ENCODE measurements at places on chromosomes 6 and 20. TPM values are rescaled to one million over a fixed set of nuclear protein-coding genes. Genes with fewer than 3 reads are reported as not detected.

BANF2 gene
- not detected for total RNA-seq

DNA sequence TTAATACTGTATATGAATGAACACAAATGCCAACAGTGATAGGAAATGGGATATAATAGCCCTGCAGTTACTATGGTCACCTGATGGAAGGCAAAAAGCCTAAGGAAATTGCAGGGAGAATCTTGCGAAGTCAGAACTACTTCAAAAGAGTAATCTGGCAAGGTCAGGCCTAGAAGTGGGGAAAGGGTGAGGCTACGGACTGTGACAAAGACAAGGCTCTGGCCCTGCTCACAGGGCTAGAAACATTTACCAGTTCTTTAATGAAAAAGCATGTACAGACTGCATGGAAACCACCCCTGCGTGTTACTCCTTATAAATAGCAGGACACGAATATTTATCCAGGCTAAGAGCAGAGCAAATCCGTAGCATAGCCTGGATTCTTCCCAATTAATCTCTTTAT is 52.5 kb upstream of the HECA start:
- no peak overlapping the region for H3K4me3 ChIP-seq
- no peaks in the 10 kb centered on the region for H3K27me3 ChIP-seq
- DNase-seq = no peak
- no peak overlapping the region for H3K27ac ChIP-seq
- H3K36me3 ChIP-seq = no peaks in the 10 kb centered on the region
- no peaks in the 10 kb centered on the region for H3K4me1 ChIP-seq

MRPL18 gene
- total RNA-seq = 53.8 TPM

DNA sequence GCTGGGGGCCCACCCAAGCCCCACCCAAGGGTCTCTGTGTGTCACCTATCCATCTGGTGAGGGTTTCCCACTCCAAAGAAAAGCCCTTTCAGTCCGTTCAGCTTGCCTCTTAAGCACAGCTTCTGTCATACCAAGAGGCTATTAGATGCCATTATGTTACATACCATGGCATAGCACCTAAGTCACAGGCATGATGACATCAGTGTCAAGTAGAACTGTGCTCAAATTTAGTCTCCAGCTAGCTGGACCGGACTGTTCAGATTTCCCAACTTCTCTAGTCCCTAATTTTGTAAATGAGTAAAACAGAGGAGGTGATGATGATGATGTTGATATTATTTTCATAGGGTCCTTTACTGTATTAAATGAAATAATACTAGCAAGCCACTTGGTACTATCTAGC is 19.2 kb upstream of the PLEKHG1 start:
- H3K4me1 ChIP-seq = no peaks in the 10 kb centered on the region
- H3K4me3 ChIP-seq = no peak overlapping the region
- no peak overlapping the region for H3K27ac ChIP-seq
- no peaks in the 10 kb centered on the region for H3K36me3 ChIP-seq
- DNase-seq = no peak

DNA sequence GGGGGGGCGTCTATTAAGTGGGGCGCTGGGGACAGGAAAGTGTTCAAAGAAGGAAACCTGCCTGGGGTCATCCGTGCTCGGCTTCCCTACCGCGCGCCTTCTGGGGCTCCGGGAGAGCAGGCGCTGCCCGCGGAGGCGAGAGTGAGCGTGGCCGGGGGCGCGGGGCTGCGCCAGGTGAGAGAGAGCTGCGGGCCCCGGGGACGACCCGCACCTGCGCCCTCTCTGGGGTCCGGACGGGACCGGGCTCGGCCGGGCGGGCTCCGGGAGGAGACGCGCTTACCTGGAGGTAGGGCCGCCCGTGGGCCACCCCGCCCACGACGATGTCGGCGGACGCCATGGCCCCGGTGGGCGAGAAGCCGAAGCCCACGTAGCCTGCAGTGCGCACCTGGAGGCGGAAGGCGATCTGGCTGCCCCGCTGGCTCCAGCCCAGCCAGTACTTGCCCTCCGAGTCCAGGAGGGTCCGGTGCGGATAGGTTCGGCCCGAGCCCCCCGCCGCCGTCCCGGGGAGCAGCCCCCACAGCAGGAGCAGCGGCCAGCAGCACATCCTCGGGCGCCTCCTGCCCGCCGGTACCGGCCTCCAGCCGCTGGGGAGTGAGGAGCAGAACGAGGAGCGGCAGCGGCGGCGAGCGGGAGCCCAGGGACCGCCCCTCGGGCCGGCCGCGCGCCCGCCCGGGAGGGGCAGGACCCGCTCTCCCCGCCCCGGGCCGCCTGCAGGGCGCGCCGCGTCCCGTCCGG is at the start of gene MOXD1:
Gene MOXD1 (minus strand): TSS at position 593 of the 735 bp plus-strand sequence. CDS start 49 bp downstream, at position 544.
- peak; percentile 47 for DNase-seq
- no peaks in the 10 kb centered on the region for H3K4me1 ChIP-seq
- no peaks in the 10 kb centered on the region for H3K36me3 ChIP-seq

- no peak overlapping the region for H3K4me3 ChIP-seq
- no peaks in the 10 kb centered on the region for H3K36me3 ChIP-seq
- H3K27ac ChIP-seq = no peak overlapping the region
- no peaks in the 10 kb centered on the region for H3K27me3 ChIP-seq
Measured at GRCh38 chr6:251920-252319, 40.4 kb upstream of the DUSP22 start.

NKAPL gene
- 2.1 TPM for total RNA-seq

DNA sequence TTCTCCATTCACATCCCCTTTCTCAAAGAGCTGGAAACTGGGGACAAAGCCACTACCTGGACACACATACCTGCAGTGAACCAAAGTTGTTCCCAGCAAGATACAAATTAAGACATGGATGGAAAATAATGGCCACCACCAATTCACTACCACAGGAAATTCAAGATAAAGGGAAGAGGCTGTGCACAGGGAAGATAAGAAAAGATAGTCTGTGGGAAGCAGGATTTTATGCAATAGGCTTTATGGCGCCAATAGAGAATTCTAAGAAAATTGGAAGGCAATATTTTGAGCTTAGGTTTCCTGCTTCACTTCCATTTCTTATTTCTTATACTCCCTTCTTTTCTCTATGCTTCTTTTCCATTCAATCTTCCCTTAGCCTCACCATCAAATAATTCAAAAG is 9.9 kb downstream of the GPX6 start:
- H3K4me1 ChIP-seq = no peaks in the 10 kb centered on the region

- no peaks in the 10 kb centered on the region for H3K36me3 ChIP-seq
- DNase-seq = no peak
- no peak overlapping the region for H3K4me3 ChIP-seq
- no peaks in the 10 kb centered on the region for H3K27me3 ChIP-seq
Measured at GRCh38 chr6:132490478-132491204, 22.3 kb downstream of the STX7 start.

DNA sequence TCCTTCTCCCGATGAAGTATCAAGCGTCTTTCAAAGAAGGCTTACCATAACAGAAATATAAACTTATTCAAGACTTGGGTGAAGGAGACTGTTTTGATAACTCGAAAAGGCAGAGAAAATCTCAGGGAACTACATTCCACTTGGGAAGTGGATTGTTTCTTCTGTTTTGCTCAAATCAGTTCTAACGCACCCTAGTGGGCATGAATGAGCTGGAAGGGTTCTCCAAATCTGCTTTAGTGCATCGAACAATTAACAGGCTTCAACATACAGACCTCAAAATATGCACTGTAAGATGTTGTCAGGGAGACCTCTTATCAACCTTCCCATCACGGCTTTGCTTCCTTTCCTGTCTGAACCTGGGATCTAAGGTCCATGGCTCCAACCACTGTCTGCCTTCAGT is 392.5 kb downstream of the CD83 start:
- no peak for DNase-seq
- no peaks in the 10 kb centered on the region for H3K36me3 ChIP-seq
- H3K4me1 ChIP-seq = no peaks in the 10 kb centered on the region
- no peaks in the 10 kb centered on the region for H3K27me3 ChIP-seq
- H3K27ac ChIP-seq = no peak overlapping the region

DNA sequence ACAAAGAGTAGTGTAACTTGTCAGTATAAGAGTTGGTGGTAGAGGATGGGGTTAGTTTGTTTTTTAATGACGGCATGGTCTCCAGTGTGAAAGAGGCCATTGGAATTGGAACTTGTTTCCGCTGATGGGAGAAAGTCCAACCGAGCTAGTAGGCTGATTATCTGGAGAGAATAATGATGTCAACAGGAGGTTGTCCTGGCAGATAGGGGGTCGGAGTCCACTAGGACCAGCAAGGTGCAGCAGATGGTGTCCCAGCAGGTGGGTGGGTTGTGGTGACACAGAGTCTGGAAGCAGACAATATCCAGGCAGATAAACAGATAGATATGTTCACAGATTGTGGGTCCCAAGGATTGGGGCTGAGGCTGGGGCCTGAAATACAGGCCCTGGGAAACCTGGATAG is 35.1 kb downstream of the PKIB start:
- no peak overlapping the region for H3K27ac ChIP-seq
- H3K4me3 ChIP-seq = no peak overlapping the region
- no peaks in the 10 kb centered on the region for H3K27me3 ChIP-seq
- H3K4me1 ChIP-seq = no peaks in the 10 kb centered on the region
- no peak for DNase-seq

- no peaks in the 10 kb centered on the region for H3K27me3 ChIP-seq
- H3K27ac ChIP-seq = no peak overlapping the region
- H3K4me1 ChIP-seq = no peaks in the 10 kb centered on the region
- DNase-seq = no peak
- H3K36me3 ChIP-seq = no peaks in the 10 kb centered on the region
Measured at GRCh38 chr20:20732641-20733040, 20.2 kb upstream of the RALGAPA2 start.

GRCh38 chr6:134850721-134851305 is 99.1 kb downstream of the ALDH8A1 start:
- H3K27ac ChIP-seq = peak overlapping the region; percentile 33
- peak; percentile 40 for DNase-seq
- no peaks in the 10 kb centered on the region for H3K27me3 ChIP-seq
- peaks cover 21% of the 10 kb centered on the region for H3K4me1 ChIP-seq
- no peak overlapping the region for H3K4me3 ChIP-seq
- no peaks in the 10 kb centered on the region for H3K36me3 ChIP-seq

MRPS18A gene
- total RNA-seq = 25.9 TPM

KIZ gene
- 59.5 TPM for total RNA-seq

KCNQ5 gene
- 0.80 TPM for total RNA-seq

DNA sequence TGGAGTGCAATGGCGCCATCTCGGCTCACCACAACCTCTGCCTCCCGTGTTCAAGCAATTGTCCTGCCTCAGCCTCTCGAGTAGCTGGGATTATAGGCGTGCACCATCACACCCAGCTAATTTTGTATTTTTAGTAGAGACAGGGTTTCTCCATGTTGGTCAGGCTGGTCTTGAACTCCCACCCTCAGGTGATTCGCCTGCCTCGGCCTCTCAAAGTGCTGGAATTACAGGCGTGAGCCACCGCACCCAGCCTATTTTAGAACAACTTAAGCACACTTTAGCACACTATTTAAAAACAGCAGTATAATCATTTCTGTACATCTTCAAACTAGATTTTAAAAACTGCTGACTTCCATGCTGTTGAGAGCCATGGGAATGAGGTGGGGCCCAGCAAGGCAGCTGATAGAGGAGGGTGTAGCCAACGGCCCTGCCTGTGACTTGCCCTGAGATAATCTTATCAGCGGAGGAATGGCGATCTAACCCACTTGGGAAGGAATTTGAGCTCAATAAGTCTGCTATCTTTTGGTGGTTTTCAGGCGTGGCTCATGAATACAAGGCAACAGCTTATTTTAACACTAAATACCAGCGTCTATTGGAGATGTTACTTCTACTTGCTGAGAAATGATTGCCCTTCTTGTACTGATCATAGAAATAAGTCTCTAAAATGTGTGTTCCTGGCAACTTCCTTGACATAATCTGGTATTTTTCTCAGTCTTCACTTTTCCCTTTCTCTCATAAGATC is 12.1 kb downstream of the ZDHHC14 start:
- no peaks in the 10 kb centered on the region for H3K4me1 ChIP-seq
- DNase-seq = no peak
- H3K4me3 ChIP-seq = no peak overlapping the region
- no peaks in the 10 kb centered on the region for H3K36me3 ChIP-seq
- H3K27me3 ChIP-seq = no peaks in the 10 kb centered on the region

DNA sequence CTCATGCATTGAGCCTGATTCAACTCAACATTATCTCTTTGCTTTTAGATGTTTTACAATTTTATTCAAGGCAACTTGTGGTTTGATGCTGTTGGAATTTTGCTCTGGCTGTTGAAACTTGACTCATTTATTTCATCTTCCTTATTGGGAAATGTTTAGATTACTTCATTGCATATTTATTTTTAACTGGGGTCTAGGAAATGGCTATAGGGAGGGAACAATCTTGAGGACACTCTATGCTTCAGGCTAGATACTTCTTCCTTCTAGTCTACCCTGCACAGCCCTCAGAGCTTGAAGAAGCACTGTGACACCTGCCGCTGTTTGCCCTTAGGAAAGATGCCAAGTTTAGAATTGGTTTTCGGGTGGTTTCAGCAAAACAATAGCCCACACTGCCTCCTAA is 183.4 kb downstream of the ADGRG6 start:
- DNase-seq = no peak
- H3K27me3 ChIP-seq = no peaks in the 10 kb centered on the region
- no peaks in the 10 kb centered on the region for H3K4me1 ChIP-seq

DPPA5 gene
- total RNA-seq = not detected

GRCh38 chr6:149825292-149825691 is 38.9 kb downstream of the LRP11 start:
- no peak for DNase-seq
- H3K27ac ChIP-seq = no peak overlapping the region
- no peaks in the 10 kb centered on the region for H3K4me1 ChIP-seq
- H3K27me3 ChIP-seq = no peaks in the 10 kb centered on the region
- no peaks in the 10 kb centered on the region for H3K36me3 ChIP-seq

DNA sequence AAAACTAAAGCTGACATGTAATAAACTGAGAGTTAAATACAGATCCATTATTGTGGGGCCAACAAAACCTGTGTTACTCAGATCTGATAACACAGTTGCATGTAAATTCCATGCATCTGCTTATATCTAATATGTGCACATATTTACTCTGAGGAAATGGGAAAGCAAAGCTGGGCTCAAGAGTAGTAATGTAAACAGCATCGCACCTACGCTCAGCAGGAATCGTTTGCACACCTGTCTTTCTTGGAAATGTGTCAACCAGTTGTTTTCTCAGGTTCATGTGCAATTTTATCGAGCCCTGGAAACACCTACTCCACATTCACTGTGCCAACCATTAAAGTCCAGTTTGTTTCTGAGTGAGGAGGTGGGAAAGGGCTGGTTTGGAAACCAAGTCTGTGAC is 80.3 kb upstream of the CNKSR3 start:
- H3K4me3 ChIP-seq = no peak overlapping the region
- H3K36me3 ChIP-seq = no peaks in the 10 kb centered on the region
- DNase-seq = no peak
- H3K27me3 ChIP-seq = no peaks in the 10 kb centered on the region
- H3K27ac ChIP-seq = no peak overlapping the region
- no peaks in the 10 kb centered on the region for H3K4me1 ChIP-seq

GCLC gene
- total RNA-seq = 19.2 TPM

GRCh38 chr20:36726168-36726567 is 19.7 kb downstream of the NDRG3 start:
- H3K4me1 ChIP-seq = no peaks in the 10 kb centered on the region
- no peak overlapping the region for H3K4me3 ChIP-seq
- no peak overlapping the region for H3K27ac ChIP-seq
- no peaks in the 10 kb centered on the region for H3K27me3 ChIP-seq

DNA sequence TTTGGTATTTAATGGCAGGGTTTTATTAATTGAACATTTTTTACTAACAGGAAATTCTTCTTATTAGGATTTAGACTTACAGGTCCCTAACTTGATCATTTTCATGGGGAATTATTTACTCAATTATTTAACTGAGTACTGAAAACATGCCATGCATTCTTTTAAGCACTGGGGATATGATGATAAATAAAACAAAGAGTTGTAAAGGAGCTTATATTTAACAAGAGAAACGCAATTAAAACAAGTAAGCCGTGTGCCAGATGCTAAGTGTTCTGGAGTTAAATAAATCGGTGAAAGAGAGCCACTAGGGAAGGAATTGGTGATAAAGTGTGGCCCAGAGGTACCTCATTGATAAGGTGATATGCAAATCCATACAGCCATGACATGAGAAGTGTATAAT is 214.2 kb upstream of the HTR1E start:
- H3K4me1 ChIP-seq = no peaks in the 10 kb centered on the region
- H3K27ac ChIP-seq = no peak overlapping the region
- no peaks in the 10 kb centered on the region for H3K36me3 ChIP-seq
- H3K27me3 ChIP-seq = no peaks in the 10 kb centered on the region
